Peyer's patch (tissue), 4 donors: ENCODE measurements at places on chromosomes 1 and 21. TPM values are rescaled to one million over a fixed set of nuclear protein-coding genes. Genes with fewer than 3 reads are reported as not detected.
A peak's percentile ranks its signal among the peaks of the same experiment; 100 is the strongest.

- no peak overlapping the region for H3K27ac ChIP-seq
- H3K4me1 ChIP-seq, result no peaks in the 10 kb centered on the region
- no peak for DNase-seq
- no peaks in the 10 kb centered on the region for H3K36me3 ChIP-seq
- no peak overlapping the region for H3K4me3 ChIP-seq
These were observed 103.3 kb upstream of the FGGY start for GRCh38 chr1:59193443-59194093.

Gene RPE65
- total RNA-seq, result not detected

GRCh38 chr1:172289448-172289847 is 131.0 kb upstream of the C1orf105 start:
- H3K27me3 ChIP-seq, result no peaks in the 10 kb centered on the region
- H3K4me3 ChIP-seq, result no peak overlapping the region
- H3K4me1 ChIP-seq, result no peaks in the 10 kb centered on the region
- no peak for DNase-seq
- no peaks in the 10 kb centered on the region for H3K36me3 ChIP-seq

DNA sequence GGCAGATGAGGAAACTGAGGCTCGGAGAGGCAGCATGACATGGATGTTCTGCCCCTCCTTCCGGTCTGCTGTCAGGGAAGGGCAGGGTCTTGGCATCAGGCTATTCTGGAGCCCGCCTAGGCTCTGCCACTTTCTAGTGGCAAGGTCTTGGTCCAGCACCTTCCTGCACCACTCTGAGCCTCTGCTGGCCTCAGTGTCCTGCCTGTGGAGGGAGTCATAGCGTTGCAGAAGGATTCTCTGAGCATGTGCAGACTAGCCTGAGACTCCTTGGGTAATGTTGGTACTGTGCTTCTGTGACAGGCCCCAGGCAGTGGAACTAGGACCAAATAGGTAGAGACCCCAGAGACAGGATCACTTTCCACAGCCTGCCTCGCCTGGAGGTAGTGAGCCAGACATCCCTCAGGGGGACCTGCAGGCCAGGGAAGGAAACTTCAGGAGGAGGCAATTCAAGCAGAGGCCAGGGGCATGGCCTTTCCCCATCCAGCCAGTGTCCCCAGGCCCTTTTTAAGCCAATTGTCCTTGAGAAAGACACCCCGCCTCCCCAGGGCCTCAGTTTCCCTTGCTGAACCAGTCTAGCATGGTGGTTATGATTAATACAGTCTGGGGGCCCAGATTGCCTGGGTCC is 10.6 kb downstream of the EDN2 start:
- H3K4me3 ChIP-seq, result no peak overlapping the region
- no peak for DNase-seq
- H3K27me3 ChIP-seq, result no peaks in the 10 kb centered on the region
- peaks cover 45% of the 10 kb centered on the region for H3K4me1 ChIP-seq
- H3K27ac ChIP-seq, result peak overlapping the region; percentile 93

GRCh38 chr1:200035956-200036618 is 8.6 kb downstream of the NR5A2 start:
- H3K4me1 ChIP-seq, result peaks cover 24% of the 10 kb centered on the region
- H3K27me3 ChIP-seq, result peaks cover 19% of the 10 kb centered on the region
- no peak for DNase-seq
- no peaks in the 10 kb centered on the region for H3K36me3 ChIP-seq
- H3K27ac ChIP-seq, result peak overlapping the region; percentile 87
- H3K4me3 ChIP-seq, result no peak overlapping the region

DNA sequence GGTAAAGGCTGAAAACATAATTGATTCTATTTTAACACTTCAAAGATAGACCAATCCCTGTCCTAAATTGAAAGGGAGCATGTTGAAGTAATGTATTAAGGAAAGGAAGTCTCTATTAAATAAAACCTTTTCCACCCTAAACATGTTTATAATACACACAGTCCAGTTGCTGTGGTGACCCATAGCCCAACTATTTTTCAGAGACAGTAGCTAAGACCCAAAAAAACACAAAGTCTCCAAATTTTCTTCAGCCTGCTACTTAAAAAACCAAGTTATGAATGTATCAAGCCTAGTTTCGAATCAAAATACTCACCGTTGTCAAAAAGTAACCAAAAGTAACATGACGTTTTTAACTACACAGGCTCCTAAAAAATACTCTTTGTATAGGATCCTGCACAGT is 1.6 kb downstream of the ELK4 start:
- no peaks in the 10 kb centered on the region for H3K27me3 ChIP-seq
- H3K4me1 ChIP-seq, result no peaks in the 10 kb centered on the region
- H3K36me3 ChIP-seq, result no peaks in the 10 kb centered on the region
- peak overlapping the region; percentile 100 for H3K27ac ChIP-seq

Gene MSH4
- total RNA-seq, result 0.54 TPM

- DNase-seq, result no peak
- H3K27ac ChIP-seq, result no peak overlapping the region
- no peaks in the 10 kb centered on the region for H3K36me3 ChIP-seq
- no peaks in the 10 kb centered on the region for H3K4me1 ChIP-seq
- H3K27me3 ChIP-seq, result no peaks in the 10 kb centered on the region
- H3K4me3 ChIP-seq, result no peak overlapping the region
These were observed 111.1 kb upstream of the ETV3 start for GRCh38 chr1:157249326-157249725.

- no peak overlapping the region for H3K27ac ChIP-seq
- no peak overlapping the region for H3K4me3 ChIP-seq
- H3K4me1 ChIP-seq, result no peaks in the 10 kb centered on the region
- no peaks in the 10 kb centered on the region for H3K27me3 ChIP-seq
These were observed 11.8 kb downstream of the HTR6 start for GRCh38 chr1:19676438-19676922.

DNA sequence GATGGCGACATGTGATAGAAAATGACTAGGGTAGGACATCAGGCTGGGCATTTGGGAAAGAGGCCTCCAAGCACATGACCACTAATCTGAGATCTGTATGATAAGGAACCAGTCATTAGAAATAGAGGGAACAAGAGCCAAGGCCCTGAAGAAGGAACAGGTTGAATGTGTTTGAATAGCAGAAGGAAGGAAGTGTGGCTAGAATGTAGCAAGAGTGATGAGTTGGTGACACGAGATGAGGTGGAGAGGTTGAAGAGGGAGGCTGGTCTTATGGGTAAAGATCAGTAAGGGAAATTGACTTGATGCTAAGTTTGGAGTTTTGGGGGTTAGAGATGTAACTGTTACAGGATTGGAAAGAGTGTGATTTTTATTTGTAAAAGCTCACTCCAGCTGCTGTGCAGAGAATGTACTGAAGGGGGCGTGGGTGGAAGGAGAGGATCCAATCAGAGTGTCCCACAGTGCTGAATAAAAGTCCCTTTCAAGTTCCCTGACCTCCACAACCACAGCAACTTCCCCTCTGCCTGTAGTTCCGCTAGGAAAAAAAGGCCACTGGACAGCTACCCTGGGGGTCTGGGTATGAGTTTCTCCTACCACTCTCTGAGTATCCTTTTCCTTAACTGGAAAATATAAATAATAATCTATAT is 295.0 kb downstream of the OMA1 start:
- H3K4me1 ChIP-seq, result peaks cover 5% of the 10 kb centered on the region
- H3K27me3 ChIP-seq, result no peaks in the 10 kb centered on the region
- no peak for DNase-seq
- H3K4me3 ChIP-seq, result no peak overlapping the region

- H3K36me3 ChIP-seq, result no peaks in the 10 kb centered on the region
- no peak overlapping the region for H3K27ac ChIP-seq
- no peak for DNase-seq
- no peaks in the 10 kb centered on the region for H3K27me3 ChIP-seq
These were observed 38.9 kb downstream of the XPR1 start for GRCh38 chr1:180670681-180671080.

Gene ZBTB8A
- total RNA-seq, result 4.9 TPM

- no peak overlapping the region for H3K4me3 ChIP-seq
- H3K4me1 ChIP-seq, result no peaks in the 10 kb centered on the region
- no peaks in the 10 kb centered on the region for H3K27me3 ChIP-seq
- no peak overlapping the region for H3K27ac ChIP-seq
- no peaks in the 10 kb centered on the region for H3K36me3 ChIP-seq
These were observed 17.5 kb upstream of the CAMK1G start for GRCh38 chr1:209565759-209566678.

Gene SPATA45
- total RNA-seq, result not detected

DNA sequence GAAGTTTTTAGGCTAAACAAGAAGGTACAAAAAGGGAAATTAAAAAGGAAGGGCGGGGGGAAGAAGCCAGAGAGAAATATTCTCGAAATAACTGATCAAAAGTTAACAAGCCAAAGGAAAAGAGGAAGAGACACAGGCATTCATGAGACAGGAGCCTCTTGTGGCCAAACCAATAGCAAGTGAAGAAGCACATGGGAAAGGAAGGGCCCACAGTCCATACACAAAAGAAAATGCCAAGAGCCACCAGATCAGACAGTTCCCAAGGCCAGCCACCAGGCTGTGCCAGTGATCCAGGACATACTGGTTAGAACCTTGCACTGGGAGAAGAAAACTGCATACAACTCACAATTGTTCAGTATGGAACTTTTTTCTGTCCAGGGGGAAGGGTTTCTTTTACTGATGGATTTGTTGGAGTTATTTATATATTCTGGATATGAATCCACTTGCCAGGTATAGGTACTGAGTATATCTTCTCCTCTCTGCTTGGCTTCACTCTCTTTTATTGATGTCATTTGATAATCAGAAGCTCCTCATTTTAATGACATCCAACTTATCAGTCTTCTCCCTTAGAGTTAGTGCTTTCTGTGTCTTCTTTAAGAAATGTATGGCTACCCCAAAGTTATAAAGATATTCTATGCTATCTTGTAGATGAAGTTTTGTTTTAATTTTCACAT is 76.8 kb downstream of the CD46 start:
- no peaks in the 10 kb centered on the region for H3K36me3 ChIP-seq
- no peaks in the 10 kb centered on the region for H3K27me3 ChIP-seq
- peak overlapping the region; percentile 3 for H3K27ac ChIP-seq
- H3K4me3 ChIP-seq, result no peak overlapping the region
- H3K4me1 ChIP-seq, result no peaks in the 10 kb centered on the region

Gene NCMAP
- 1.6 TPM for total RNA-seq

GRCh38 chr1:197073978-197074377 is 6.9 kb upstream of the F13B start:
- H3K27ac ChIP-seq, result no peak overlapping the region
- no peak overlapping the region for H3K4me3 ChIP-seq
- H3K36me3 ChIP-seq, result no peaks in the 10 kb centered on the region
- no peaks in the 10 kb centered on the region for H3K4me1 ChIP-seq

Gene RRP1
- 11.1 TPM for total RNA-seq
